ENCODE measurements at places on chromosomes 2 and 18. TPM values are rescaled to one million over a fixed set of nuclear protein-coding genes. Genes with fewer than 3 reads are reported as not detected.

DNA sequence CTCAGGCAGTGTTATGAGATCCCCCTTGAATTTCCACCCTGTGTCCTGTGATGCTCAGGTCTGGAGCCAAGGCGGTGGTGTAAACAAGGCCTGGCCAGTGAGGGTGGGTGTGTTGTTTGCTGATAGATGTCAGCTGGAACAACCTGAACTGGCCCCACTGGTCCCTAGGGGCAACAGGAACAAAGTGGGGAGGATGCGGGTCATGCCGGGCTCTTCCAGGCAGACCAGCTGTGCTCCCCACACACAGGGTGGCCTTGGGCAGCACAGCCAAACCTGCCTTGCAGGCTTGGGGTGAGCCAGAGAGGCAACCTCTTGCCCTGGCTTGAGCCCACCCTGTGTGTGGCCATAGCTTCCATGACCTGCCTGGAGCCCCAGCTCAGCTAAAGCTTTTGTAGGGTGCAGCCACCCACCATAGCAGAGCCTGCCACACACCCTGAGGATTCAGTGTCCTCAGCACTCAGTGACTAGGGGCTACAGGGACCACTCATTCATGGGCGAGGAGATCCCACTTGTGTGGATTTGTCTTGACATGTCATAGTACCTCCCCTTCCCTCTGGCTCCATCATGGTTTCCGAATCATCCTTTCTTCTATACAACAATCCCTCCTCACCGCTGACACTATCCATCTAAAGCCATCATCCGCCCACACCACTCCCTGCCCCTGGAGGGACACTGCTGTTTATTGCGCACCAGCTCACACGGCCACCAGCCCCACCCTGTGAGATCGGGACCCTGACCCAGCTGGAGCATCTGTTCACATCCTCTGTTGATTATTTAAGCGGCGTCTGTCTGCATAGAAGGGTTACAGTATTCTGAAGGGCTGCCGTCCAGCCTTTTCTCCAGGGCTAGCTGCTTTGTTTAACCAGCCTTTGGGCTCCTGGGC is 268.8 kb downstream of the CYP26B1 start:
- DNase-seq, result peak; percentile 50

- no peak for DNase-seq
Measured at GRCh38 chr2:67970542-67970941, 92.3 kb downstream of the C1D start.

DNA sequence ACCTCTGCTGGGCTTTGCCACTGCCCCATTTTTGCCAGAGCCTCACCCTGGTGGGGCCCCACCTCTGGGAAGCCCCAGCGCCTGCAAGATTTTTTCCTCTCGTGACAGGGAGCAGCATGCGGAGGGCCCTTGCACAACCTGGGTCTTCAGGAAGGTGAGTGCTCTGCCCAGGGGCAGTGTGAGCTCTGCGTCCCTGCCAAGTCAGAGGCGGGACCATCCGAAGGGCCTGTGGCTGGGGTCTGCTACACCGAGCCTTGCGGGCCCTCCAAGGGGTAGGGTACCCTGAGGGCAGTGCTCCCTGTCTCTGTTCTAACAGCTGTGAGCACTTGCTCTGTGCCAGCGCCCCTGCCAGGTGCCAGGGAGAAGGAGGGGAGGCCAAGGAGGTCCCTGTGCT is 5.8 kb upstream of the ODC1 start:
- no peak for DNase-seq

DNA sequence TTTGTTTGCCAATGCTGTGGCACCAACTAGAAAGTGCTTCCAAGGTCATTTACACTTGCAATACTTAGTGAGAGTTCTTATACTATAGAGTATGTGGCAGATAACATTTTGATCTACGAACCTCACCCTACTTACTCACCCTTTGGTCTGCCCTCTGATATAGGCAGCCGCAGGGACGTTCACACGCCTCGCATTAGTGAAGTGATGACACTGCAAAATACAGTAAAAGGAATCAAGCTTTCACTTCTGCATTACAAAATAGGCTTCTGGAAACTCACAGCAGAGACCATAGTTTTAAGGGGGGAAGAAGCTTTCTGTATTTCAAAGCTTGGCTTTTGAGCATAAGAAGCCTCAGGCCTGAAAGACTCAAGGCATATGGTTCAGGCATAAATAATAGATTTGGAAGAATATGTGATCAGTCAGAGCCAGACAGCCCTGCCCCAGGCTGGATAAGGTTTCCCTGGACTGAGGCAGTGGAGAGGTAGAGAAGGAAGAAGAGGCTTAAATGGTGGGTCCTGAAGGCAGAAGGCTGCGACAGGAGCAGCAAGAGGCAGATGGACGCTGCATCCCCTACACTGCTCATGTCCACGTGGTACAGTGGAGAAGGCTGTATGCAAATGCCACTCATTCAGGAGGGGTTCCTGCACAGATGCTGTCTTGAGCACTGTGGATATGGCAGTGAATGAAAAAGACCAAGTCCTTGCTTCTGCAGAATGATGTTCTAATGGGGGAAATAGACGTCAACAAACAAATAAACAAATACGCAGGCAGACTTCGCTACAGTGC is 63.1 kb downstream of the FECH start:
- DNase-seq, result peak; percentile 48

- DNase-seq, result no peak
Measured at GRCh38 chr2:98799375-98800329, 68.7 kb upstream of the MGAT4A start.

DNA sequence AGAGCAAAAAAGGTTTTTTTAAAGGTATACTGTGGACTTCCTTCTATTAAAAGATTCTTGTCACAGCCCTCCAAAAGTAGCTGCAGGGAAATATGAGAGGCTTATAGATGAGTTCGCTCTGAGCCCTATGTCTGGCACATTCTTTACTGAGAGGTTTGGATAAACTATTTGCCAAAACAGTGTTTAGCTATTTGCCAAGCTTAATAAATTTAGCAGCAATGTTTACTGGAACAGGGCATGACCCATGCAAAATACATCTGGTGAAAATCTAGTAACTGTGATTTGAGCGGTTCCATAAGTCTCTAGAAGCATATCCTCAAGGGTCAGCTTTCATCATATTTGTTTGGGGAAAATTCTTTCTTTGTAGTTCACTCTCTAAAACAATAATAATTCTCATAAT is 1696.7 kb upstream of the PIK3C3 start:
- DNase-seq, result no peak

- DNase-seq, result no peak
Measured at GRCh38 chr18:5066380-5066977, 130.6 kb downstream of the AKAIN1 start.

- DNase-seq, result no peak
Measured at GRCh38 chr2:227871375-227871791, at the start of gene DAW1. DAW1 (plus strand) TSS chr2:227871631; CDS start chr2:227871690, 59 bp downstream.

GRCh38 chr2:241295326-241296095 is 20.0 kb downstream of the HDLBP start:
- DNase-seq, result no peak

GRCh38 chr2:180255981-180256380 is 248.9 kb upstream of the CWC22 start:
- no peak for DNase-seq

GRCh38 chr2:227942021-227942420 is 70.6 kb downstream of the DAW1 start:
- DNase-seq, result no peak

- DNase-seq, result no peak
Measured at GRCh38 chr2:9382604-9383235, 40.6 kb downstream of the ITGB1BP1 start.

DNA sequence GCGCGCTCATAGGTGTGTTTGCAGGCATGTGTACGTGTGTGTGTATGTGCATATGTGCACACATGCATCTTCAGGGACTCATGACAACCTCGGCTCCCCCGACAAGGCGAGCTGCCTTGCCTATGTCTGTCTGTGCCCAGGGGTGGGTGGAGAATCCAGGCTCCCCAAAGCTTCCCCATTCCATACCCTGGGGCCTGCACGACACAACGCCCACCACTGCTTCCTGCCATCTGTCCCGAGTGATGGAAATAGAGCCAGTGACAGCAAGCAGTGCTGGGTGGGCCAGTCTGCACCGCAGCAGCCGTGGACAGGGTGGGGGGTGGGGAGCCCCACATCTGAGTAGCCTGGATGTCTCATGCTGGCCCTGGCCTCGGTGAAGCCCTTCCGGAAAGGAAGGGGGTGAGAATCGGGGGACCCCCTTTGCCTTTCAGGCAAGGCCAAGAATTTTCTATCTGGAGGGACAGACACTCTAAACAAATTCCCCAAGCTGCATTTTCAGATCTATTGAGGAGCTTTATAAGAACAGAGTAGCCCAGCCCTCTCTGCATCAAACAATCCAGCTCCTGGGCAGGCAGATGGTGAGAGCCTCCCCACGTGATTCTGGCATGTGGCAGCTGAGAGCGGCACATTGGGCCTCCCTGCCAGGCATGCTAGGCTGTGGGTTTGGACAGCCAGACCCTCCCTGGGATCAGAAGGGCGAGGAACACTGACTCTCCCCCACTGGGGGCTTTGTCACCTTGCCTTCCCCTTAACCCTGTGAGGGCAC is 4.9 kb downstream of the KCNIP3 start:
- no peak for DNase-seq

DNA sequence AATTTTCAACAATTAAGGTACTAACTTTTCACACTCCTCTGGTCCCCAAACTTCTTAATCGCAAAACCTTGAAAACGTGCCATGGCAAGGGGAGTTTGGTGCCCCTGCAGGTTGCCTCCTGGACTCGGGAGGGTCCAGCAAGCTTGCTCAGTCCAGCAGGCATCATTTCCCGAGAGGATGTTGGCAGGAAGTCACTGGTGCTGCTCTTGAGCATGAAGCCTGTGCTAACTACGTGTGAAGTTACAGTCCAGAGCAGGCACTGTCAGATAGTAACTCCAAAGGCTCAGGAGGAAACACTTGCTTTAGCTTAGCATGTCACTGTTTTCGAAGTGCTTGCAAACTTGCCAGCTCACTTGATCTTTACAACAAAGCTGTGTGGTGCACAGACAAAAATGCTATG is 215.4 kb downstream of the MYCN start:
- peak; percentile 18 for DNase-seq

GRCh38 chr2:15241201-15241600 is 319.9 kb downstream of the NBAS start:
- no peak for DNase-seq

GRCh38 chr2:17328161-17328560 is 190.1 kb downstream of the RAD51AP2 start:
- no peak for DNase-seq

- no peak for DNase-seq
Measured at GRCh38 chr18:32759611-32760167, 13.1 kb downstream of the KLHL14 start.

GRCh38 chr2:6793913-6794312 is 71.8 kb downstream of the CMPK2 start:
- no peak for DNase-seq

- no peak for DNase-seq
Measured at GRCh38 chr2:127084611-127085316, 22.2 kb downstream of the BIN1 start.

GRCh38 chr18:70322928-70323327 is 34.1 kb downstream of the SOCS6 start:
- no peak for DNase-seq

GRCh38 chr2:186889101-186889879 is 40.3 kb upstream of the ZSWIM2 start:
- DNase-seq, result no peak

- DNase-seq, result no peak
Measured at GRCh38 chr18:51195086-51195450, 2.4 kb downstream of the MEX3C start.

DNA sequence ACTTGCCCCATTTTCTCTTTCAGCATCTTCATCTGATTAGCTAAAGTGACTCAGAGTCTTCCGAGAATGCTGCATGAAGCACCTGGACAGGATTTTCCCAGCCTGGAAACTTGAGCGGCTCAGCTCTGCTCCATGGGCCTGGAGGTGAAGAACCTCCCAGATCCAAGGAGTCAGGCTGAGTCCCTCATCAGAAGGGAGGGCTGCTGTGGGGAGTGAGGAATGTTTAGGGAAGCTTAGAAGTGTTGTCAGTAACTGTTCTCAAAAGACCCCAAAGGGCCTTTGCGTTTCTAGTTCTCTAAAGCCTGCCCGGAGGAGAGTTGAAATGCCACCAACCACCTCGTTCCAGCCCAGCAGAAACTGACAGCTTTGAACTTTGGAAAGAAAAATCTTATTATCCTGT is 157.1 kb downstream of the CLIP4 start:
- peak; percentile 57 for DNase-seq

DNA sequence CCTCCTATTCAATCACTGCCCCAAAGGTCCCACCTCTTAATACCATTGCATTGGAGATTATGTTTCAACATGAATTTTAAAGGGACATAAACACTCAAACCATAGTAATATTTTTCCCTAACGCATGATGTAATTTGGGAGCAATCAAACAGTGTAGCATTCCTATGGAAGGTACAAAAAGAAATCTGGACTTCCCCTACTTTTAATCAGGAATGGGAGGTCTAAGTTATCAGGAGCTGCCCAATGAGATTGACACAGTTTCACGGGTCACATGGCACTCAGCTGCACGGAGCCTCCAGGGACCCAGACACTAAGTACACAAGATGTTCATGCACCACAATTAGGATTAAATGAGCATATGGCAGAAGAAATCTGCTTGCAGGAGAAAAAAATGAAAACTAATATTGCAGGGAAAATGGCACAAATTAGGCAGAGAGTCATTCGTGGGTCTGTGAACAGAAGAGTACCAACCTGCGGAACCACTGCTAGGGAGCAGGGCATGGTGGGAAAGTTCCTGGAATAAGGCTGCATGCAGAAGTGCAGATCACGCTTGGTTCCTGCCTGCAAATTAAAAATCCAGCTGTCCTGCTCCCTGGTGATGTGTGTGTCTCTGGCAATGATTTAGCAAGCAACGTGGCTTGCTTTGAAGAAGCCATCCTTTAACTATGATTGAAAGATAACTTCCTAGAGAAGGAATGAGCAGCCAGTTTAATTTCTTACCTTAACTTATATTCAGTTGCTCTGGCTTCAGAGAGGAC is 326.6 kb upstream of the ID2 start:
- no peak for DNase-seq

GRCh38 chr18:59062643-59063006 is 77.1 kb upstream of the SEC11C start:
- DNase-seq, result no peak

PROKR1 gene
- total RNA-seq, result 0.23 TPM

AOX1 gene
- total RNA-seq, result 18.3 TPM

RNF125 gene
- 16.3 TPM for total RNA-seq

CNTNAP5 gene
- not detected for total RNA-seq

SUMO1 gene
- 29.6 TPM for total RNA-seq

CD8B gene
- not detected for total RNA-seq

SPP2 gene
- total RNA-seq, result not detected

SERPINB12 gene
- total RNA-seq, result 92.5 TPM

CYP27A1 gene
- total RNA-seq, result 25.0 TPM

KYNU gene
- total RNA-seq, result 6.1 TPM

USP37 gene
- total RNA-seq, result 10.8 TPM

MTCL1 gene
- total RNA-seq, result 2.2 TPM

All from lower leg skin (tissue), 4 donors.